ENCODE measurements at places on chromosomes 1 and 21.
A peak's percentile ranks its signal among the peaks of the same experiment; 100 is the strongest.

DNA sequence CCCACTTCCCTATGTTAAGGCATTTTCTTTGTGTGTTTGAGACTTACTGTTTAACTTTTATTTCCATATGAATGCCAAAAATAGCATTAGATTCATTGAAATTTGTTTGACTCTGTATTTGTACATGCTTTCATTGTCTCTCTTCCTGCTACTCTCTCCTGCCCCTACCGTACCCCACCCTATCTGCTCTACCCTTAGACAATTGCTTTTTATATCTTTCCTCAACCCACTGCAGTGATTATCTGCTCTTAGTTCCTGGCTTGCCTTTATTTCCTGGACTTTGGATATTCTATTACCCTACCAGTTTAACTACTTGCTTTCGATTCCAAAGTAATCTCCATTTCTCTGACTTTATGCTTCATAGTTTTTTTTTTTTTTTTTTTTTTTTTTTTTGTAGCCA, 10.5 kb downstream of the RAVER2 start:
- no peak for DNase-seq

DNA sequence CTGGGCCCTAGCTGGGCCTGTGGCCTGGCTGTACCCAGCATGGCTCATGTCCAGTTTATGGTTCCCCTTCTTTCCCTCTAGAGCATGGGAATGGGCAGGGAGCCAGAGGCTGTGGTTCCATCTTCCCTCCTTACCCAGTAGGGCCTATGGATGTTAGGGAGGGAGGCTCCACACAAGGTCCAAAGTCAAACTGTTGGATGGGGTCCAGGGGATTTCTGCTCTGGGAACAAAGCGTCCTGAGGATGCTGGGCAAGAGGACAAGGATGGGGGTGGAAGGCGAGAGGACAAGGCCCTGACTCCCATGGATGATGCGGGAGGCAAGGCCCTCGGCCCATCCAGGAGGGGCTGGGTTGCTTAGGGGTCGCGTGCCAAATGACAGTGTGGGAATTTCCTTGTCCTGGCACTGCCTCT, 17.3 kb downstream of the CSF1 start:
- DNase-seq = no peak

GRCh38 chr1:228812961-228813360, 77.7 kb downstream of the RHOU start:
- DNase-seq = no peak

DNA sequence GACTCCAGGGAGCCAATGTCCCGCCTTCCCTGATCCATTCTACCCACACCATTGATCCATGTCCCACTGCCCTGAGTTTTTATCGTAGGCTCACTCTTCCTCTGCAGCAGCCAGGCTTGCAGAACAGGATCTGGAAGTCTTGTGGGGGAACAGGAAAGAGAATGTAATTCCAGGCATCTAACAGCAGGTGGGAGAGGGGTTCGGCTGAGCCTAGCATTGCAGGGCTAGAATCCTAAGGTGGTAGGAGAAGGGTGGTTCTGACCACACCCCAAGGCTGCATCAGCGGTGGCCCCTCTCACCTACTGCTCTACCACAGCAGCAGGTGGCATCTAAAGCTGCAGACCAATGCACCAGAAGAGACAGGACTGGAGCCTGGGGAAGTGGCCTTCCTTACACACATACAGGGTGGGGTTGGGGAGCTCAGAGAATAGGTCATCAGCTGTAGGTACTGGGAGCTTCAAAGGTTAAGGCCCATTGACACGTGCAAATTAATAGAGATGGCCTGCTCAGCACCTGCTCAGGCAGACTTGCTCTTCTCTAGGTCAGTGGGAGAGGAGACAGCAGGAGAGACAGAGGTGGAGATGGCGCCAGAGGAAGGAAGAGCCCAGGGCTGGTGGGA, 20.5 kb downstream of the KNCN start:
- DNase-seq = no peak

- no peak for DNase-seq
Observed at GRCh38 chr1:240878631-240879030, 266.7 kb upstream of the GREM2 start.

GRCh38 chr1:116498789-116499628, 71.8 kb downstream of the CD58 start:
- DNase-seq = no peak

DNA sequence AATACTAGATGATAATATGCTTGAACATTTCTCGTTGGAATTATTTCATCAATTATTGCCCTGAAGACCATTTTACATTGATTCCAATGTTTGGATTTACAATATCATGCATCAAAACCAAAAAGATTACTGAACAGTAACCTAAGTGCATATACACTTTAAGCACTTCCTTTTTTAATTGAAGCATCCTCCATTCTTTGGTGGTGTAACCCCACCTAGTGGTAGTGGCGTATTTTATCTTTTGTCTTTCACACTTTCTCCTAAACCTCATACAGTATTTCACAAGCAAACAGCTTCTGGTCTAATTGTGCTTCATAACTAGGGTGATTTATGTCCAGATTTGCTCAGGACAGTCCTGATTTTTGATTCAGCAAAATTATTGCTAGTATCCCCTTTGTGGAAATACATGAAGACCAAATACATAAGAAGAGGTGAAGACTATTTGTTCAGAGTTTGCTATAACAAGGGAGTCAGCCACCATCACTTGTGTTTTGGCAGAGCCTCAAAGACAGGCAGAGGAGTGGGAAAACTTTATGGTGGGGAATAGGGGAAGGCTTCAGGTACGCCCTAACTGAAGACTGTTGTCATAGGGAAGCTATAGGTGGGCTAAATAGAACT, 3.4 kb upstream of the NVL start:
- no peak for DNase-seq

GRCh38 chr1:90510143-90510542, 207.0 kb downstream of the BARHL2 start:
- no peak for DNase-seq

GRCh38 chr1:60245324-60245723, 171.8 kb upstream of the C1orf87 start:
- DNase-seq = no peak

DNA sequence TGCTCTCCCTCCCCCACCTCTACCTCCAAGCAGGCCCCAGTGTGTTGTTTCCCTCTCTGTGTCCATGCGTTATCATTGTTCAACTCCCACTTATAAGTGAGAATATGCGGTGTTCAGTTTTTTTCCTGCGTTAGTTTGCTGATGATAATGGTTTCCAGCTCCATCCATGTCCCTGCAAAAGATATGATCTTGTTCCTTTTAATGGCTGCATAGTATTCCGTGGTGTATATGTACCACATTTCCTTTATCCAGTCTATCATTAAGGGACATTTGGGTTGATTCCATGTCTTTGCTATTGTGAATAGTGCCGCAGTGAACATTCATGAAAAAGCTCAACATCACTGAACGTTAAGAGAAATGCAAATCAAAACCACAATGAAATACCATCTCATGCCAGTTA, 58.6 kb downstream of the DNAH14 start:
- DNase-seq = no peak

DNA sequence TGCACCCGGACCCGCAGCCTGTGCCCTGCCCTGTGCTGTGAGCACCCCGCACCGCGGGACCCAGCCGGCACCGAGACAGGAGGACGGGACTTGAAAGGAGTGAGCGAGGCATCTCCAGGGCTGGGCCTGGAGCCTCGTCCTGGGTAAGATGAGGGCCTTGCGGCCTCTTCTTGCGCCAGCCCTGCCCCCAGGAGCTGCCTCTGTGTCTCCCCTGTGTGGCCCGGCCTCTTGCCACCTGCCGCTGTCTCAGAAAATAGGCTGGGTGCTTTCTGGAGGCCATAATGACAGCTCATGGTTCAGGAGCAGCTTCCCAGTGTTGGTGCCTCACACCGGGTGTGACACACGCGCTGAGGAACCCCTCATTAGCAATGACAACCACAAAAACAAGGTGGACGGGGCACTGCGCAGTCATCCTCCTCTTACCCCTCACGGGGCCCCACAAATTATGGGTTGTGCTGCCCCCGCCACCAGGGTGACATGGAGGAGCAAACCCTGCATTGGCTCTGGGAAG, 161.5 kb upstream of the C1orf174 start:
- DNase-seq = no peak

GRCh38 chr1:40421431-40422384, 28.6 kb upstream of the ZFP69B start:
- no peak for DNase-seq

- no peak for DNase-seq
Observed at GRCh38 chr1:25684216-25684965, 67.8 kb downstream of the MAN1C1 start.

DNA sequence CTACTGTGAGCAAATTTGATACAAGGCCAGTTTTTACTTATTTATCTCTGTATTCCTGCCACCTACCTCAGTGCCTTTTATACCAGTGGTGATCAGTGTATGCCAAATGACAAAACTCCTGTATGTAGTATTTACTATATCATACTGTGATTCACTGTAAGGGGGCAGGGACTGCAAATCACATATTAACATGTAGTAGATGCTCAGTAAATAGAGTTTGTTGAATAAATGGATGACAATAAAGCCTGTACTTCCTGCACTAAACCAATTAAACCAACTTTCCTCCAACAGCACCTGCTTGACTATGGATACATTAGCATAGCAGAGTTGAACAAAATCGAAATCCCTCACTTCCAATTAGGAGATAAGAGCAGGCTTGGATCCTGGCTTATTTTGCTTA, 73.3 kb upstream of the C1orf87 start:
- DNase-seq = no peak

DNA sequence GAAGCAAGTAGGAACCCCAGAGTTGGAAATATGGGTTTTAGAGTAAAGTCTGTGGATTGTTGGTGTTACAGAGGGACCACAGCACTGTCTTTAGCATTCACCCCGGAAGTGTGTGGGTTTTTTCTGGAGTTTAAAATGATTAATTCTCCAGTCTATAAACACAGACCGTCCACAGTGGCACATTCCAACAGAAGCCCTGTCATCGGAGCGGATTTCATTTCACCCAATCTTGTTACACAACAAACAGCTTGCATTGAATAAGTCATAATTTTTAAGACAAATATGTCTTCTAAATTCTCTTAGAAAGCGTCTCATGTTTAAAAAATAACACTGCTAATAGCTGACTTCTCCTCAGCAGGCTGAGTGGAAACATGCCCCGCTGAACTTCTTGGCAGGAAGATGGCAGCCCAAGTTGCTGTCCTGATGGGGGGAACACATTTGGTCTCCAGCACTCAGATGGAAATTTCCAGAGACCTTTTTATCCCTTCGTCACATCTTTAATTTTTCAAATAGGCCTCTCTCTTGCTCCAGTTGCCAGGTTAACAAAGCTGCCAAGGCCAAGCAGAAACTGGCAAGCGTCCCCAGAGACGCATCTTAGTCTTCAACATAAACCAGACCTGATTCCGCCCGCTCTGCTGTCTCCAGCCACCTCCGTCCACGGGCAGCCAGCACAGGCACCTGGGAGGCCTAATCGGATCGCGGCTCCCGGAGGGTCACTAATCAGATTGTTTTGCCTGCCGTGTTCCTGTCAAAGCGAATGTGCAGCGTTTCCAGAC, 28.8 kb upstream of the SLC19A1 start:
- DNase-seq = no peak

- DNase-seq = no peak
Observed at GRCh38 chr1:61808968-61809367, 66.7 kb downstream of the PATJ start.

DNA sequence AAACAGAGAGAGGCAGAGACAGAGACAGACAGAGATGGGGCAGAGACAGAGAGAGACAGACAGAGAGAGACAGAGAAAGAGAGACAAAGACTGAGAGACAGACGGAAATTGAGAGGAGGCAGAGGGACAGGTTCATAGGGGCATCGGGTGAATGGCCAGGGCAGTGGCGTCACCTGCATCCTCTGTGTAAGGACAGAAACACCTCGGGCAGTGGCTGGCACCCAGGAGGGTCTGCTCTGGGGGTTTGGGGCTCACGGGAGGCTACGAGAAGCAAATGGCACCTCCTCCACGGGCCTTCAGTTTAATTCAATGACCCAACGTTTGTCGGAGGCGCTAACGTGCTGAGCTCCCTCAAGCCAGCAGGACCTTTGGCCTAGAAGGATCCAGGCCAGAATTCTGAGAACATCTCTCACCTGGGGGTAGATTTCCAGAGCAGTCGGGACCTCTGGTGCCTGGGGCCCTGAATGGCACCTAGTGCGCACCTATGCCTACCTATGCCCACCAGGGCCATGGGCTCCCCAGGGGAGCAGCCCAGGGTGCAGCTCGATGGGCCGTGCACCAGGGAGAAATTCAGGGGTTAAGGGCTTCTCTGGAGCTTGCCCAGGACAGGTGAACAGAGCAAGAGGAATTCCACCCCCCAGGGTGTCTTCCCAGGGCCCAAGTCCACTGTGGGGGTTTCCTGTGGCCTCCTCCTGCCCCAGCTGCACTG, 20.6 kb upstream of the PTTG1IP start:
- DNase-seq = no peak

- peak; percentile 82 for DNase-seq
Observed at GRCh38 chr1:204294357-204294756, 65.4 kb downstream of the PLEKHA6 start.

DNA sequence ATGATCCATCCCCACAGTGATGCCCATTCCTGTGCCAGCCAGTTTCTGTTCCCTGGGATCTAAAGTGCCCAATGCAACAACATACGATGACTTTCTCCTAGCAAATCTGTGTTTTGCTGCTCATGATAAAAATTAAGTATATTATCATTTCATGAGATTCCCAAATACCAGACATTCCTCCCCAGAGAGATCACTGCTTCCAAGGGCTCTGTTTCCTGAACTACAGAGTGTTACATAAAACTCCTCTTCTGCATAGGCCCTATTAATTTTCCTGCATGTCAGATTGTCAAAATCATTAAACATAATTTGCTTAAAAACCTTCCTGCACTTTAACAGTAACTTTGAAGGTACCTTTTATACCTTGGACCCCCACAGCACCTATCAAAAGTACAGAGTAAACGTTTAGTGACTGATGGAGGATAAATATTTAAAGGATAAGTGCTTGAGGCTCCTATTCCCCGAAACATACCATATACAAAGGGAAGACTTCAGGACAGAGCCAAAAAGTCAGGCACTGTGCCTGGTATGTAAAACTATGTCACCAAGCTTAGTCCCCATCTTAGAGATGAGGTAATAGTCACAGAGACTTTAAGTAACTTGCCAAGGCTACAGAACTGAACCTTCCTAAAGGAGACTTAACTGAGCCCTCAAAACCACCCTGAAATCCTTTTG, 50.2 kb downstream of the SLC25A24 start:
- DNase-seq = no peak

GRCh38 chr1:62038594-62039284, 155.9 kb upstream of the L1TD1 start:
- no peak for DNase-seq

DNA sequence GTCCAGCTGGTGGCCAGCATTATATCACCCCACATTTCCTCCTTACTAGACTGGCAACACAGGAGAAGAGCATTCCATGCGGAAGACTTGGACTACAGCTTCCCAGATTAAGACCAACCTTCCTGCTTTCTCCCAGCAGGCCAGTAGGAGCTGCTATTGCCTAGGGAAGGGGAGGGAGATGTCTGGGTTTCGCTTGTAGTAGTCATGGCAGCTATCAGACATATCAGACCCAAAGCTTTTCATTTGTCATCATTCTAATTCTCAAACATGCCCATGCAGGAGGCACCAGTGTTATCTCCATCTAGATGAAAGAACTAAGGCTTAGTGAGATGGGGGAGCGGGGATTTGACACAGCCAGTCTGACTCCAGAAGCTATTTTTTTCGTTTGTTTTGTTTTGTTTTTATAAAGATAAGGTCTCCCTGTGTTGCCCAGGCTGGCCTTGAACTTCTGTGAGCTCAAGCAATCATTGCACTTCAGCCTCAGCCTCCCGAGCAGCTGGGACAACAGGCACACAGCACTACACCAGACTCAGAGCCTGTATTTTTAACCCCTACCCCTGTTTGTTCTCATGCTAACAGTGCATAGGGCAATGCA, 4.5 kb downstream of the PLA2G2A start:
- peak; percentile 75 for DNase-seq

GRCh38 chr1:156906206-156906906, 12.8 kb downstream of the PEAR1 start:
- DNase-seq = no peak

Data from keratinocyte (primary cell).